ENCODE measurements at places on chromosomes 4 and X. TPM values are rescaled to one million over a fixed set of nuclear protein-coding genes. Genes with fewer than 3 reads are reported as not detected.

The DSPP gene
- polyA plus RNA-seq = not detected

GRCh38 chrX:19569930-19570329 is 54.6 kb upstream of the MAP3K15 start:
- no peak for DNase-seq

GRCh38 chrX:69031971-69032391 is 133.3 kb downstream of the PJA1 start:
- no peak for DNase-seq

The SPANXC gene
- not detected for polyA plus RNA-seq

All from brain (organoid and tissue), 16 donors.